MV-4-11 (cell line): ENCODE measurements at places on chromosomes 2 and 18.

GRCh38 chr2:70010576-70011111 lies 49.2 kb upstream of the ASPRV1 start:
- DNase-seq = no peak

DNA sequence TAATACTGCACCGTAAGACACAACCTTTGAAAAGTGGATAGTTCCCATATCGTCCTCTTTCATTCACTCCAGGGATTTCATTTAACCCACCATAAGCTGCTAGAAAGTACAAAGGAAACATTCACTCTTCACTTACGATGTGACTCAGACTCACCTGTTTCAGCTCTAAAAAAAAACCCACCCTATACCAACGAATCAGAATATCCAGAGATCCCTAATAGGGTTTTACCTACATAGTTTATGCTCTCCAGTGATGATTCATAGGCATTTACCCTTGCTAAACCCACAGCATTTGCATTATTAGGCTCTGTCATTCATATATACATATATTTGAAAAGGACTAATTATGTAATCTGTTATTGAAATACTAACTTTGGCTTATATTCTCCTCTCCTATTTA lies 60.2 kb downstream of the PRPF40A start:
- DNase-seq = no peak

- no peak for DNase-seq
Observed at GRCh38 chr2:120949027-120949956, 213.6 kb downstream of the GLI2 start.

DNA sequence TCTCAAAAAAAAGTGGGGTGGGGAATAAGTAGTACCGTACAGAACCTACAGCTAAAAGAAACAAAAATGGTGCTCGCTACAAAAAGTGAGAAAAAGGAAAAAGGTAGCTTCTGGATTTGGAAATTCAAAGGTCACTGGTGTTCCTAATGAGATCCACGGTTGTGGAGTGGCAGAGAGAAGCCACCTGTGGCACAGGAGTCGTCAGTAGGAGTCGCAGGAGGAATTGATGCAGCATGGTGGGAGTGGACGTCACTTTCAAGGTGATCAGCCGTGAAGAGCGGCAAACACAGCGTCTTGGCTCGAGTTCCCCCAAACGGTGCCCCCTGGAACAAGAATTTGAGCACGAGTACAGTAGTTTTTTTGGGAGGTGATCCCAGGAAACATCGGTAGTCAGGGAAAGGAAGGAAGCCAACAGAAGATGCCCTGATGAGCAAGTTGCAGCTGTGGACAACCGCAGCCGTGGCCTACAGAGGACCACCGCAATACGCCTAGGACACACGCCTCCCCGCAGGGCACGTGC lies 1.4 kb upstream of the TTL start:
- no peak for DNase-seq

- DNase-seq = peak; percentile 99
Observed at GRCh38 chr2:27954771-27955383, 64.3 kb downstream of the BABAM2 start.

- DNase-seq = no peak
Observed at GRCh38 chr18:76363436-76364120, 131.5 kb downstream of the ZNF516 start.

DNA sequence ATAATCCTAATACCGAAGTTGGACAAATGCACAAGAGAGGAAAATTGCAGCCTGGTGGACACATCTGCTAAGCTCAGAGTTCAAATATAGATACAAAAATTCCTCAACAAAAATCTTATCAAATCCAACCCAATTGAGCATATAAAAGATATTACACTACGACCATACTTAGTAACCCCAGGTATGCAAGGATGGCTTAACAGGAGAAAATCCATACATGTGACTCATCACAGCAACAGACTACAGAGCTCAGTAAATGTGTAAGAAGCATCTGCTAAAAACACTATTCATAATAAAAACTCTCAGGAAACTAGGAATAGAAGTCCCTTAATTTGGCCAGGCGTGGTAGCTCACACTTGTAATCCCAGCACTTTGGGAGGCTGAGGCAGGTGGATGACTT lies 28.3 kb downstream of the HS6ST1 start:
- no peak for DNase-seq

- DNase-seq = no peak
Observed at GRCh38 chr2:190415794-190416775, 7.9 kb downstream of the MFSD6 start.

- no peak for DNase-seq
Observed at GRCh38 chr2:10161961-10162441, 39.5 kb downstream of the RRM2 start.

GRCh38 chr18:63063171-63063570 lies 256.4 kb downstream of the BCL2 start:
- DNase-seq = no peak

GRCh38 chr2:210633699-210634098 lies 77.3 kb downstream of the CPS1 start:
- DNase-seq = no peak

DNA sequence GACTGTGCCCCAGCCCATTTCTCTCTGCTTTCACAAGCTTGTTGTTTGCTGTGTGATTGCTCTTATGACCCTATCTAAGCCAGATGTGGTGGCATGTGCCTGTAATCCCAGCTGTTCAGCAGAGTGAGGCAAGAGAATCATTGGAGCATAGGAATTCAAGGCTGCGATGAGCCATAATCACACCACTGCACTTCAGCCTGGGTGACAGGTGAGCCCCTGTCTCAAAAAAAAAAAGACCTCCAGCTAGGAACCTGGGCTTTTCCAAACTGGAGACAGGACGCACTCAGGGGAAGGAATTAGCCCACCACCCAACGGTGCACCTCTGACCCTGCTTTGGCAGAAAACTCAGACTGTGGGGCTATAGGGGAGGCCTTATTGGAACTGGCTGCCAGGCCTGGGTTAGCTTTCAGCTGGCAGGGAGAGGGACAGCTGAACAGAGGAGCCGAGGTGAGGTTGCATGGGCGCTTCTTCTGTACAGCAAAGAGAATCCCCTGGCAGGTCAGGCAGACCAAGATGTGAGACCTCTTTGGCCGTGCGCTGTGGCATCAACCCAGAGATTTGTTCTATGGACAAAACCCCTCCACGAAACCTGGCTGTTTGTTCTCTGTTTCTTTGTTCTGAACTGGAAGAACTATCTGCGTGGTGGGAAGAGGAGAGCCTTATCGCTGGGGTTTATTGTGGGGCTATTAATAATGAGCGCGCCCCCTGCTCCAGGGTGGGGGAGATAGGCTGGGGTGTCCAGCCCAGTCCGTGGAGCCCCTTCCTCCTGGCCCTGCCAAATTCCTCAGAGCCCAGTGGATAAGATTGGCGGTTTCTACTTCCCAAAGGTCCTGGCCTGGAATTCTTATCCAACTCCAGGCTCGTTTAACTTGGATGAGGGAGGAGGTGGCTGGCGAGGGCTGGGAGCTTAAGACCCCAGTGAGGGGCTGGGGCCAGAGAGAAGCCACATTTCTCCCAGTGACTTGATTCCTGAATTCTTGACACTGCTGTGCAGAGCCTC lies 38.8 kb upstream of the SMAD7 start:
- DNase-seq = no peak
